A172 (cell line): ENCODE measurements at places on chromosomes 4 and X. TPM values are rescaled to one million over a fixed set of nuclear protein-coding genes. Genes with fewer than 3 reads are reported as not detected.

MND1 gene
- 28.9 and 39.6 TPM in 2 replicates for total RNA-seq

RASL11B gene
- total RNA-seq, result not detected in 2 replicates

POF1B gene
- total RNA-seq, result not detected in 2 replicates

FAM47A gene
- total RNA-seq, result not detected in 2 replicates

PCDH10 gene
- total RNA-seq, result 14.1 and 18.9 TPM in 2 replicates

NPY2R gene
- total RNA-seq, result not detected in 2 replicates

CENPE gene
- 18.4 and 36.2 TPM in 2 replicates for total RNA-seq

LGI2 gene
- 0.19 and 0.93 TPM in 2 replicates for total RNA-seq

NAP1L3 gene
- total RNA-seq, result 1.2 and 1.5 TPM in 2 replicates

CRLF2 gene
- total RNA-seq, result not detected in 2 replicates
